ENCODE measurements at places on chromosomes 4 and X.
A peak's percentile ranks its signal among the peaks of the same experiment; 100 is the strongest.

GRCh38 chrX:34879886-34880285 is 62.7 kb upstream of the FAM47B start:
- peak; percentile 15 for DNase-seq

DNA sequence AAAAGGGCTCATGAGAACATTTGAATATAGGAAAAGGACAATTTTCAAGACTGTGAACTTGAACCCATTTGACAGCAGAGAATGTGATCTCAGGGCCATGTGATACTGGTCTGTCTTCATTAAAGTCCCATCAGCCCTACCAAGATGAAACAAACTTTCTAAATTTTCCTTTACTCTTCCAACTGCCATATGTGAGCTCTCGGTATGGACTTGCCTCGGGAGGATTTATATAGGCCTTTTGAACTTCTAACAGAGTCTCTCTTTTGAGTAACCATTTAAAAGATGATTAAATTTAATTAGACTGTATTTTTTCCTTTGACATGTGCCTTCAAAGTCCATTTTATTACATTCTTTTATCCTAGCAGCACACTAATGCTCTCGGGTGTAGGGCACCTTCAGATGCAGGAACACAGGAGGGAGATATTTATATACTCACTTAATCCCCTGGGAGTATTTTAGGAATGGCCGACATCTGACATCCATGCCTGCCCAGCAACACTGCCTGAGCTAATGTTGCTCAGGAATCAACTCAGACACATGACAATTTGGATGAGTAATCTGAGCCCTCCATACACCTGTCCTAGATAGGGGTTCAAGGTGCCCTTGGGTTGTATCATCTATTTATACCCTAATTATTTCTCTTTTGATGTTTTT is 155.0 kb downstream of the SLC7A11 start:
- DNase-seq = no peak

DNA sequence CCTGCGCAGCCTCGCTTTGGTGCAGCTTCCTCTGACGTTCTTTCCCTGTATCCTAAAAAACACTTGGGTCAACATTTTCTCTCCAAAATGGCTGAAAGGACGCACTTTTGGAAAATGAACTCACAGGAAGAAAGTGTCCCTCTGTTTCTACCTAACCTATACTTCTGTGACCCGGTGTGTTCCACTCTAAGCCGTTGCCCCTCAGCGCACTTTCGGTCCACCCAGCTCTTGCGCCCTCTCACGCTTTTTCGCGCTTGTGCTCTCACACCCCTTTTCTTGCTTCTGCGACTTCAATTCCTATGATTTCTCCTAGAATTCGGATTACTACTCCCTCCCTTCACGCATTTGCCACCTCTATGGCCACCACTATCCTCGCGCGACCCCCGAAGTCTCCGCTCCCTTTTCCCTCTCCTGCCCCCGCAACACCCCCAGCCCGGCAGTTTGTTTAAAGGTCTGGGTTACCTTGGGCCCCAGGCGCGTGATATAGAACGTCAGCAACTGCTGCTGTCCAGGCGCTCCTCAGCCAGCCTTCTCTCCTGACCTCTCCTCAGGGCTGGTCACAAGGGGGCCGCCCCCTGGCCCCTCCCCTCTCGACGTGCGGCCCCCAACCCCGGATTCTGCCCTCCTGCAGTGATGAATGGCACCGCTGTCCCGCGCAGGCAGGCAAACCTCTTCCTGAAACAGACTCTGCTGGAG is at the start of gene USP51:
TSS of gene USP51 (minus strand) at position 535 of the 696 bp plus-strand sequence. CDS start 909 bp downstream, outside the sequence.
- peak; percentile 43 for DNase-seq

- DNase-seq = peak; percentile 46
Measured at GRCh38 chrX:101452056-101452455, 33.2 kb upstream of the ARMCX4 start.

- DNase-seq = no peak
Measured at GRCh38 chrX:144809025-144809424, 438.3 kb upstream of the SPANXN1 start.

DNA sequence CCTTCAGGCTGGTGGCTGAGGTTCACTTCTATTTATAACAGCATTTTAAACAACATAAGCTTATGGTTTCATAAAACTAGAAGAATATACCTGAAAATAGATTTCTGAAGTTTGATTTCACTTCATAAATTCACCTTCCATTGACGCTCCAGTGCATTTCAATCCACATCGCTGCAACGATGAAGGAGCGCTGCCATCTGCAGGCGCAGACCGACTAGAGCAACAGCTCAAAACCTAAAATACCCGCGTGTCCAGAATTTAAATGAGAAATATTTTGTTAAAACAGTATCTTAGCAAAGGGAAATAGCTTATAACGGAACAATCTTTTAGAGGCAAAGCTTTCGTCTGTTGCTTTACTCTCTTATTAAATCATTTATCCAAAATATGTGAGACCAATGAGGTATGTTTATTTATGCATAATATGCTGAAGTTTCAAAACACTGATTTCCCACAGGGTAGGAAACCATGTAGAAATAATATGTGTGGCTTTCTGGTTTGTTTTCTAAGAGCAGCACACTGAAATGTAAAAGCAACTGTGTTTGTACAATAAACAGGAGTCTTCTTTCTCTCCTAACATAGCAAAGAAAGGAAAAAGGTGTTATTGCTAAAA is 816.4 kb upstream of the FRG1 start:
- peak; percentile 18 for DNase-seq

GRCh38 chr4:63937961-63938360 is 471.3 kb downstream of the TECRL start:
- peak; percentile 23 for DNase-seq
